GM23338 (cell line): ENCODE measurements at places on chromosomes 7 and 10. TPM values are rescaled to one million over a fixed set of nuclear protein-coding genes. Genes with fewer than 3 reads are reported as not detected.

KCNH2 gene
- polyA plus RNA-seq = 2.6 and 2.9 TPM in 2 replicates

SRI gene
- 288 and 321 TPM in 2 replicates for polyA plus RNA-seq

DNA sequence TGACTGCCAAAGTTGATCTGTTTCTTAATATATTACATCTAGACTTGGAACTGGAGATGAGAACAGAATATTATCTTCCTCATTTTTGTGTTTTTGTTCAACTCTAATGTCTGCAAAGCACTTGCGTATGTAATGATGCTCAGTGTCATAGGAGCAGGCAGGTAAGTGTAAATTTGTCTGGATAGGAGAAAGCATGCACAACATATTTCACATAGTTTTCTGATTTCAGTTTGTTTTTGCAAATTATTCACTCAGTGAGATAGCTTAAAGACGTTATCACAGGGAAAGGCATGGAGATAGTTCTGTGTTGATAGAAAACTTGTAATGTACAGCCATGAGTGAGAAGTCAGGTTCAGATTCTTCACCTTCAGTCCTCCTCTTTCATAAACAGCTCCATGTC lies 84.8 kb downstream of the CFTR start:
- DNase-seq = no peak

GRCh38 chr7:111887734-111888133 lies 318.5 kb downstream of the DOCK4 start:
- DNase-seq = no peak

GRCh38 chr7:111012149-111012548 lies 78.8 kb upstream of the LRRN3 start:
- no peak for DNase-seq

DNA sequence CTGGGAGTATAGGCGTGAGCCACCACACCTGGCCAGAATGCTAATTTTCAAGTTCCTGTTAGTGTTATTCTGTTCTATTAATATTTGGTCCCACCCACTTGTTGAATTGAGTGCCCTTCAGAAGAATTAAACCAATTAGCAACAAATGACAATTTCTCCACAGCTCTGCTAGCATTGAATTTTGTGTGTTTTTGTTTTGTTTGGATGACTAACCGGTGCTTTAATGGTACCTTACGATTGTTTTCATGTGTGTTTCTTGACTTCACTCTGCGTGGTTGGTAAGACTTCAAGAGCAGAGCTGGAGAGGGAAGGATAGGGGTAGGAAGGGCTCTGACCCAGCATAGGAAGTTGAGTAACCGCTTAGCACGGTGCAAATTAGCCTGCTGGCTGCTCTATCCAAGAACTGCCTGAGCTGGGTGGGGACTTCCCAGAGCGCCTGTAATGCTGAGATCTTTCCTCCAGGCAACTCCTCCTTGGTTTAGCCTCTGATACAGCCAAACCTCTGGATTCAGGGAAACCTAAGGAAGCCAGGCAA lies 4.6 kb downstream of the ARPC1B start:
- no peak for DNase-seq

- DNase-seq = no peak
Measured at GRCh38 chr7:108409146-108409545, 47.1 kb downstream of the NRCAM start.

DNA sequence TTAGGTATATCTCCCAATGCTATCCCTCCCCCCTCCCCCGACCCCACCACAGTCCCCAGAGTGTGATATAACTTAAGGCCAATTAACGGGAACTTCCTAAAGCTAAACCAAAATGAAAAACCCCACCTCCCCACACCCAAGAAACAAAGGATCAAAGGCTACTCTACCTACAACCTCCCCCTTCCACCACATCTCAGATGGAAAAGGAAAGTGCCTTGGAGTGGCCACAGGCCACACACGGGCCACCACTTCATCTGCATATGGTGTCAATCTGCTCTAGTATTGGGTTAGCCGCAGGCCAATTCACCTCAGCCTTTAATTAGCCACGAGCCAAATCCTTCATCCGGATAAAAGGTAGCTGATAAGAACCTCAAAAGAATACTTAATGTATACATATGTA lies 19.6 kb downstream of the CSTF2T start:
- DNase-seq = no peak
